Urothelium cell line (cell line): ENCODE measurements at places on chromosomes 5 and 9.

- DNase-seq: no peak
These were observed 5.0 kb upstream of the TMEM268 start for GRCh38 chr9:114606068-114606467.

GRCh38 chr5:67206461-67206860 lies 9.9 kb upstream of the CD180 start:
- DNase-seq: no peak

DNA sequence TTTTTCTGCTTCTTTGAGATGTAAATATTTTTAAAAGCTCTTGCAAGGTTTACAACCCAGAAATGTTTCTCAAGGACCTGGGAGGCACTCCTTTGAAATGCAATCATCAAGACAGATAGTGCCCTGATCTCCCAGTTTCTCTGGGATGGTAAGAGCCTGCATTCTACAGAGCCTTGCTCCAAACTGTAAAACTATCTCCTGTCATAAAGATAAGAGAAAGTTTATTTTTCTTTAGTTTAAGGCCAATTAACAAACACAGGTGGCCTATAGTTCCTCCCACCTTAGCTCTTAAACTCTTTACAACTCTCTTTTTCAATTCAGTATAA lies 1231.1 kb upstream of the NUDT12 start:
- no peak for DNase-seq

DNA sequence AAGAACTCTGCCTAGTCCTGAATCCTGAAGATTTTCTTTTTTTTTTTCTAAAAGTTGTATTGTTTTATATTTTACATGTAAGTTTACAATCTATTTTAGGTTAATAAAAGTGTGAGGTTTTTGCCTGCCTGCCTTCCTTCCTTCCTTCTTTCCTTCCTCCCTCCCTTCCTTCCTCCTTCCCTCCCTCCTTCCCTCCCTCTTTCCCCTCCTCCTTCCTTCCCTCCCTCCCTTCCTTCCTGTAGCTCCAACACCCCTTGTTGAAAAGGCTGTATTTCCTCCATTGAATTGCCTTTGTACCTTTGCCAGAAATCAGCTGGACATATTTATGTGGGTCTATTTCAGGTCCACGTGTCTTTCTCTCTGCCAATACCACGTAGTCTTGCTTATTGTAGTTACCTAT lies 46.6 kb downstream of the CACNA1B start:
- no peak for DNase-seq

DNA sequence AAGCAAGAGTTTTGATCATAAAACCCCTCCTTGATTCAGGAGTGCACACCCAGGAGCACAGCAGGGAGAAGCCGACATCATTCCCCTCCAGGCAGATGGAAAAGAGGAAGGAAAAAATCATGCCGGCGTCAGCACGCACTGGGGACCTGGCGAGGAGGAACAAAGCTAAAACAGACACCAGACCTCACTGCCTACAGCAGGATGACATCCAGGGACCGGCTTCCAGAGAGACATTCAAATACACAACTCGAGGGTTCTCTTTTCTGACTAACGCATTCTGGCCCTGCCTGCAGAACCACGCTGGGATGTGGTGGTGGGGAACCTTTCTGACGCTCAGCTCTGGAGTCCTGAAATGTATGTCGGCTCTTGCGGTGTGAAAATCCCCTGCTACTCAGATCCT lies 2.7 kb downstream of the UBAC1 start:
- DNase-seq: no peak

DNA sequence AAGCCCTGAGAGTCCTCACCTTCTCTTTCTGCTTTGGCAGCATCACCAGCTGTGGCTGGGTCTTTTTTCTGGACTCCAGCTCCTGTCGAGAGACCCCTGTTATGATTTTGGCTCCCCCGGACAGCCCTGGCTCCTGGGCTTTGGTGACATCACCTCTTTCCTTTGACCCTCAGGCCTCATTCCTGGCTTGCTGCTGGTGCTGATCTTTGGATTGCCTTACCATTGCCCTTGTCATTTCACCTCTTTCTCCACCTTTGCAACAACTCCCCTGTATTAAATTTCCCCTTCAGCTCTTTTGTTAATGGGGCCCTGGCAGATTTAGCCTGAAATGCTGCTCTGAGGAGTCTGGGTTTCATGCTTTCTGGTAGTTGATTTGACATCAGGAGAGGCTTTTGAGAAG lies 322.8 kb downstream of the ZSWIM6 start:
- DNase-seq: no peak

- DNase-seq: peak; percentile 31
These were observed 39.8 kb upstream of the RANBP6 start for GRCh38 chr9:6055216-6055615.

GRCh38 chr5:57410374-57411320 lies 72.0 kb downstream of the ACTBL2 start:
- DNase-seq: no peak

DNA sequence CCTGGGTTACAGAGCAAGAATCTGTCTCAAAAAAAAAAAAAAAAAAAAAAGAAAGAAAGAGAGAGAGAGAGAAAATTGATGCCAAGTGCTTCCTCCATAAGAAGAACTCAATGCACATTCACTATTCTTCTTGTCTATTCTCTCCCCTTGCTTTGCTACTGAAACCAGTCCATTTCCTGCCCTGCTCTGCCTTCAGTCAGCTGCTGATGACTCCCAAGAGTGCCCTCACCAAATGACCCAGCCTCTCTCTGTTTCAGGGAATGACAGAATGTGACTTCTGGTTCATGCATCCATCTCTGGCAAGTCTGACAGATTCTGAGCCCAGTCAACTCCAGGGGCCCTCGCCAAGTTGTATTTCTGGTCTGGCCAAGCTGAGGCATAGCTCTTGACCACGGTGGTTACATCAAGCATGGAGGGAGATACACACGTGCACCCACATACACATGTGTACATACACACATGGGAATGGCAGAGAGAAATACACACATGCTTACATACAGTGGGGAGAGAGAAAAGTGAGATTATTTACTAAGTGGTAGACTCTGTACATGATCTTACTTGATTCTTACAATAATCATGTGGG lies 106.2 kb downstream of the NSG2 start:
- no peak for DNase-seq

GRCh38 chr5:81848362-81848880 lies 97.5 kb upstream of the SSBP2 start:
- no peak for DNase-seq

GRCh38 chr9:34454571-34455065 lies 3.8 kb downstream of the FAM219A start:
- DNase-seq: peak; percentile 35

- peak; percentile 70 for DNase-seq
These were observed 115.4 kb downstream of the LHX2 start for GRCh38 chr9:124126648-124127646.

DNA sequence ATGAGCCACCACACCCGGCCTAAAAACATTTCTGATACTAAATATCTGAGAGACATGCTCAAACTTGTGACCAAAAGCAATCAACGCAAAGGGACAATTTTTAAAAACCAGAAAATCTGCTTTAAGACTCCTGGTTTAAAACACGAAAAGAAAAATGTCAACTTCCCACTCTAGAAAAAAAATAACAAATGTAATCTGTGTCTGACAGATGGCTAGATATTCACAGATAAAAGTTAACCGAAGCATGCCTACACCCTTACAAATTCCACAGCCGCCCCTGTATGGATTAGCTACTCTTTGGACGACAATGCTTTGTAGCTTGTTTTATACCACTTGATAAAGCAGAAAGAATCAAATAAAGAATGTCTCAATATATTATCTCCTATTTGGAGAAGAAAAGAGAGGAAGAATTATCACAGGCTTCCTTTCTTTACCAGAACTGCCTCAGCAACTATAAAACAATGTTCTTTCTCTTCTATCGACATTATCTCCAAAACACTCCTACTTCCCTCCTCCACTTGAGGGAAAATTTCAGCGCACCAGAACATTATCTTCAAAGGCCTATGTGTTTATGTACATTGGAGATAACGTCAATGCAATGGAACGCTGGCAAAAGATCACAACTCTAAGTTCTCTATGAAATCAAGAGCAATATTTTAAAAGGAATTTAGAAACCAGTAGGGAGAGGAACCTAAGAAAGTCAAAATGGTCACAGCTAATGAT lies 26.2 kb downstream of the CEMIP2 start:
- DNase-seq: no peak

- DNase-seq: no peak
These were observed 216.3 kb downstream of the KIAA0825 start for GRCh38 chr5:94402096-94402495.

DNA sequence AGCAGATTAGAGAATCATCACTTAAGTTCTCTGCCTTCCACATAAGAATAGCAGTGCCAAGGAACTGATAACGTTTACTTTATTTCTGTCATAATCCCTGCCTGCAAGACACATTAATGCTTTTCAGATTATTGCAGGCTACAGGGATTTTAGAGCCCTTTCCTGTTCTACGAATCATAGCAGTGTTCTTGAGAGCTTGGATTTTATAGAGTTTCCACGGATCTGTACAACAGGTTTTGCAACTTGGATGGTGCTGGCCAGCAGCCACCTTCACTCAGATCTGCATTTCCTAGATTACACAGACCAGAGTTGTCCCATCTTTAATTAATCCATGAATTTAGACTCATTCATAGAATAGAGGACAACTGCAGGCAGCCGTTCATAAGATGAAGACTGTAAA lies 38.1 kb downstream of the SLC12A2 start:
- DNase-seq: no peak

GRCh38 chr5:54001976-54002775 lies 308.2 kb downstream of the ARL15 start:
- no peak for DNase-seq

GRCh38 chr5:60014331-60014730 lies 120.8 kb upstream of the PDE4D start:
- DNase-seq: no peak

DNA sequence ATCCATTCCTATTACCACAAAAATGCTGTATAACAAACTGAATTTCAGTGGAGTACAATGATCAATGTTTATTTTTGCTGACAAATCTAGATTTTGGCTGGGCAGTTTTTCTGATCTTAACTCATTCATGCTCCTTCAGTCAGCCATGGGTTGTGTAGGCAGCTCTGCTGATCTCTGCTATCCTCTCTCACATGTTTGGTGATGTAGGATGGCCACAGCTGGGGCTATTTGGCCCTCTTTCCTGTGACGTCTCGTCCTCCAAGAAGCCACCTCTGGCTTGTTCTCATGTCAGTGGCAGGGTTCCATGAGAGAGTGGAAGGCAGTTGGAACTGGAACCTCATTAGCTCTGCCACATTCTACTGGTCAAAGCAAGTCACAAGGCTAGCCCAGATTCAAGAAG lies 8.9 kb downstream of the NLN start:
- no peak for DNase-seq

GRCh38 chr9:124665391-124666058 lies 105.6 kb downstream of the NR6A1 start:
- no peak for DNase-seq

DNA sequence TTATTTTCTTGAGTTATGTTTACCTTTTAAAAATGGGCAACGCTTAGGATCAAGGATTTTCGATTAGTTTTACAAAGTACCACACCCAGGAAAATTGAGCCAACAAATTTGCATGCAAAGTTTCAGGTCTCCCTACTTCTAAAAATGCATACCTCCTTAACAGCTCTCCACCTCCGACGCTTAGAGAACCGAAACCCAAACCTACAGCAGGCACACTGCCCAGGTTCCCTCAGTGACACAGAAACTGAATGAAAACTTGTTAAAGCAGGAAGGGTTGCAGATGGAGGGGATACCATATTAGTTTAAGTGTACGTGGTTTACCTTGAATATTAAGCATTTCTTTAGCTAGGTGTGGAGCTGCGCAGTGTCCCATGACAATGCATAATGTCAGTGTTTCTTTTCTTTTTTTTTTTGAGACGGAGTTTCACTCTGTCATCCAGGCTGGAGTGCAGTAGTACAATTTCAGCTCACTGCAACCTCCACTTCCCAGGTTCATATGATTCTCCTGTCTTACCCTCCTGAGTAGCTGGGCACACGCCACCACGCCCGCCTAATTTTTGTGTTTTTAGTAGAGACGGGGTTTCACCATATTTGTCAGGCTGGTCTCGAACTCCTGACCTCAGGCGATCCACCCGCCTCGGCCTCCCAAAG lies 1.6 kb upstream of the SUB1 start:
- no peak for DNase-seq

DNA sequence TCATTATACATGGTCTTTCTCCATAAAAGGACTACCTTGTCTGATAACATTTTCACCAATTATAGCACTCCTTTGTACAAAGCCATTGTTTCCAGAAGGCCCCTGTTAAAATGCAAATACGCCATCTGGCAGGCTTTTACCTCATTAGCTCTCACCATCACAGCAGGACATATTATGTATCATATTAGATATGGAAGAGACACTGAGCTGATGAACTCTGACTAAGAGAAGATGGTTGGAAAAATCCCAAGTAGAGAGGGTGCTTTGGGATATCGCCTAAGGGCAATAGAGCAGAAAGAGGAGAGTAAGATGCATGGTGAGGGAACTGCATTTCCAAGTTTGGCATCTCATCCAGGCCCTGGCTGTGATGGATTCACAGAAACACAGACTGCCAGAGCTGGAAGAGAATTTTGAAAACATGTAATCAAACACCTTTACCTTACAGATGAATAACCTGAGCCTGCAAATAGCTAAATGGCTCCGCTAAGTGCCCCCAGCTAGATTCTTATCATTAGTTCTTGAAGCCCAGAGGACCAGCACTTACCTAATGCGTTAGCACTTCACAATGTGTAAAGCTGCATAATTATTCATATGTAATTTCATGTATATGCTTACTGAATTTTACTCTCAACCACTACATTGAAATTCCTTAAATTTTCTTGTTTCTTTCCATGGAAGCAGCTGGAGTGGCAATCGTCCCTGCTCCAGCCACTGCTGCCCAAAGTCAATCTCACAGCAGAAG lies 393.6 kb upstream of the IZUMO3 start:
- DNase-seq: no peak

DNA sequence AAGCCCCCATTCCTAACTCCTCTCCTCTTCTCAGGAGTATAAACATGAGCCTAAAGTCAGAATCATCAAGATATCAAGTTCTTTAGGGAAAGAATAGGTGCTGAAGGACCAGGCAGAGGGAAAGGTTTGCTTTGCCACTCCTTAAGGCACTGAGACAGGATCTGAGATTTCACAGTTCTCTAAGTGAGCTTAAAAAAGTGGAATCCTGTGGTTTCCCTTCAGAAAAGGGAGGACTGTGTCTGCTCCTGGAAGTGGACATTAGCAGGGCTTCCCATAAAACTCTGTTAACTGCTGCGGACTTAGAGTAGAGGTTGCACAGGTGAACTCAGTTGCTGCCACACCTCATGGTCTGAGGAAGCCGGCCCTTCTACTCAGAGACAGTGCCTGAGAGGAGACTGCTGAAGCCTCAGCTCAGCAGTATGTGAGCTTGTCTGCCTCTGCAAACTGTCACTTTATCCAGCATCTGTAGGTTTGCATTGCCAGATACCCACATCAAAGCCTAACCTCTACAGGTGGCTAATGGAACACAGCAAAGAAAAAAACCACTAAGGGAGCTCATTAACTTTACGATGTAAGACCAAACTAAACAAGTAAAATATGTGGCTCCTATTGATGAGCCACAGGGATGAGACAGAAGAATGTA lies 42.9 kb downstream of the RIC1 start:
- DNase-seq: no peak
